ENCODE measurements at places on chromosomes 6 and 20.

DNA sequence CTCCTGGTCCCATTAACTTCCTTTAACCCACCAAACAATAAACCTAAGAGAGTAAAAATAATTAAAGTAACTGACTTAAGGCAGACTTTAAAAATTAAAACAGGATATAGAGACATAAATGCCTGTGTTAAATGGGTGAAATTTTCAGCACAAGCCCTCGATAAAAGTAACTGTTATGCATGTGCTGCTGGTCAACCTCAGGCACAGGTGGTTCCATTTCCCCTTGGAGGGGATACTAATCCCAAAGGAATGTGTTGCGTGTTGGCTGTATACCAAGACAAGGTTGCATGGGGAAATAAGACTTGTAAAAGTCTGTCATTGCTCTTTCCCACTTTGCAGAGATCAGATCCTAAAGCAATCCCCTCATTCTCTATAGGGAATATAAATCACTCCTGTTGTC, 25.8 kb downstream of the HLA-A start:
- no peak for DNase-seq

DNA sequence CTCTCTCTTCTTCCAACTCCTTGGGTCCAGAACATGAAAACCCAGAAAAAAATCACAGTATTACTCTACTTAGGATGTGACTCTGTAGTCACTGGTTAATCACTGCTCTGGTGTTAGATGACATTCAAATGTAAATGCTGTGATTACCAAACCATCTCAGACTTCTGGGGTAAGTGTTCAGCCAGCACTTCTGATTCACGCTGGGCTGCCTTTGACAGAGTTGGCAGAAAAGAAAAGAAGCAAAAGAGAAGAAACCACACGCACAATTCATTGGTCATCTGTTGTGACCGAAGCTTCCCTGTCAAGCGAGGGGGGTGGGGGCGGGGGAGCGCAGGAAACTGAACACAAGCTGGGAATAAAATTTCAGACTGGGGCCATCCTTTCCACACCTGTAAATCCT, 82.7 kb downstream of the PSMG4 start:
- DNase-seq = no peak

DNA sequence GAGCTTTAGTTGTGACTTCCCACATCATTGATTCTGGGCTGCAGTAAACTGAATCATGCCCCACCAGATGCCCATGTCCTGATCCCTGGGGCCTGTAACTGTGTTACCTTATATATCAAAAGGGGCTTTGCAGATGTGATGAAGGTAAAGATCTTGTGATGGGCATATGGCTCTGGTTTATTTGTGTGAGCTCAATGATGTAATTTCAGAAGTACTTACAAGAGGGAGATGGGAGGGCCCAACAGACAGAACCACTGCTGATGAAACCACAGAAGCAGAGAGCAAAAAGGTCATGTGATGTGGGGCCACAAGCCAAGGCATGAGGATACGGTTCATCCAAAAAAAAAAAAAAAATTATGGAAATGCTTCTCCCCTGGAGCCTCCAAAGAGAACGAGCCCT, 118.7 kb downstream of the TOX2 start:
- DNase-seq = no peak

- DNase-seq = peak; percentile 16
Observed at GRCh38 chr6:53728570-53729194, 63.1 kb upstream of the KLHL31 start.

DNA sequence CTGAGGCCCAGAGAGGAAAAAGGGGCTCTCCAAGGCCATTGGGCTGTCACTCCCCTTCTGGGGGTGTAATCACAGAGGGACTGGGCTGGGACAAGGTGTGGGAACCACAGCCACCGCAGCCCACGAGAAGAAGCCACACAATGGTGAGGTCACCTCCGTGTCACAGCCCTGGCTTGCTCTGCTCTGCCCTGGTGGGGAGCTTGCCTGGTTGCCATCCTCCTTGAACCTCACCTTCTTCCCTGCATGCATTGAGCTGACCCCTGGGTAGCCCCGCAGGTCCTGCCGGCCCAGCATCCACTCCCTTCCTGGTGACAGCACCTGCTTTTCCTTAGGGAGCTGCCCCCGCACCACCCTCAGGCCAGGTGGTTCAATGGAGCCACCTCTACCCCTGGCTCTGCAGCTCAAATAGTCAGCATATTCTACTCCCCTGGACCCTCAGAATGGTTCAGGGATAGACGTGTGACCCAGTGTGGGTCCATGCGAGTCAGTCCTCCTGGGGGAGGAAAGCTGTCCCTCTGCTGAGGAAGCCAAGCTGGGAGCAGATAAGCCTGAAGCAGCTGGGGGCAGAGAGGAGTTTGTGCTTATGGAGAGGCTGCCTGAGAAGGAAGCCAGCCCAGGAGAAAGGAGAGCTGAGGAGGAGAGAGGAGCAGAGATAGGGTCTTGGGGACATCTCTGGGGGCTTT, 21.3 kb downstream of the RBM38 start:
- no peak for DNase-seq

- DNase-seq = no peak
Observed at GRCh38 chr20:24894488-24894887, 54.6 kb upstream of the CST7 start.

DNA sequence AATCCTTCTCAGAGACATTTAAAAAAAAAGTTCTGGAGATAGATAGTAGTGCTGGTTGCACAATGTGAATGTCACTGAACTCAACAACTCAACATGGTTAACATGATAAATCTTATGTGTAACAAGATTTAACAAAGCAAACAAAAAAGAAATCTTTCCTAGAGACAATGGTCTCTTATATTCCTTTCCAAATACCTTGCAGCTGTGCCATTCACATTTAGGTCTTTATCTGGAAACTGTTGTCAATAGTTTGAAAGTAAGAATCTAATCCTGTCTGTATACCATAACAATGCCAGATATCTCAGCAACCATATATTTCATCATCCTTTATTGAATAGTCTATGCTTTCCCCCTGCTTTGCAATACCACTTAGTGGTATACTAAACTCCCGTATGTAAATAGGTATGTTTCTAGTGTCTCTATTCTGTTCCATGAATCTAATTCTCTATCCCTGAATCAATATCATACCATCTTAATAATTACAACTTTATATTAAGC, 2.1 kb downstream of the SERAC1 start:
- no peak for DNase-seq

- DNase-seq = no peak
Observed at GRCh38 chr6:115819506-115819905, 241.2 kb downstream of the FRK start.

GRCh38 chr6:26329763-26330511, 35.1 kb upstream of the BTN3A2 start:
- DNase-seq = no peak

- DNase-seq = no peak
Observed at GRCh38 chr6:74161380-74161779, 465.4 kb downstream of the CD109 start.

Data from stimulated activated CD4-positive, alpha-beta T cell treated with anti-CD3 and anti-CD28 coated beads, Interleukin-15, amount 100 ng/mL, for 48 hours (primary cell).